ENCODE measurements at places on chromosomes 3 and 15.

- no peak overlapping the region for H3K4me3 ChIP-seq
- no peaks in the 10 kb centered on the region for H3K36me3 ChIP-seq
- no peak for DNase-seq
- H3K27me3 ChIP-seq: no peaks in the 10 kb centered on the region
These were observed 189.4 kb downstream of the SLC9A9 start for GRCh38 chr3:143658861-143659260.

- H3K4me3 ChIP-seq: no peak overlapping the region
- no peaks in the 10 kb centered on the region for H3K36me3 ChIP-seq
- no peaks in the 10 kb centered on the region for H3K27me3 ChIP-seq
These were observed 7.2 kb upstream of the MUC13 start for GRCh38 chr3:124941771-124942170.

DNA sequence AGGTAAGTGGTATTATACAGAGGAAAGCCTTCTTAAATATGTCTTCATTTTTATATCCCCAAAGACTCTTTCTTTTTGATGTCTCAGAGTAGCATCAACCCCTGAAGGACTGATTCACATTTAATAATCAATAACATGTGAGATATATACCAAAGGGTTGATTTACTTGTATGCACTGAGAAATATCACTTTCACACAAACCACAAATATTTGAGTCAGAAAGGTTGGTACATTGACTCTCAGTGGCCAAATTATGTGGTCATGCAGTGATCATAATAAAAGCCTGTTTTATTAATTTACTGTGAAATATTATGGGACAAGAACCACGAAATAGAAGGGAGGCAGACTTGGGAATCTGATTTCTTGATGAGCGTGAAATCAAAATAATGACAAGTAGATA lies 329.0 kb downstream of the GBE1 start:
- DNase-seq: no peak
- H3K27ac ChIP-seq: no peak overlapping the region
- H3K36me3 ChIP-seq: no peaks in the 10 kb centered on the region
- H3K4me3 ChIP-seq: no peak overlapping the region

DNA sequence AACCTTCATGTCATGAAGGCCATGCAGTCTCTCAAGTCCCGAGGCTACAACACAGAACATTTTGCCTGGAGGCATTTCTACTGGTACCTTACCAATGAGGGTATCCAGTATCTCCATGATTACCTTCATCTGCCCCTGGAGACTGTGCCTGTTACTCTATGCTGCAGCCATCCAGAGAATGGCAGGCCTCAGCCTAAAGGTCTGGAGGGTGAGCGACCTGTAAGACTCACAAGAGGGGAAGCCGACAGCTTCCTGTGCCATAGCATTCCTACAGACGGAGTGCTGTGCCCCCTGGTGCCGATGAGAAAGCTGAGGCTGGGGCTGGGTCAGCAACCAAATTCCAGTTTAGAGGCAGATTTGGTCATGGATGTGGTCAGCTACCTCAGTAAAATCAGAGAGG lies 51.3 kb upstream of the CADPS start:
- H3K4me3 ChIP-seq: no peak overlapping the region
- DNase-seq: no peak
- no peaks in the 10 kb centered on the region for H3K4me1 ChIP-seq
- H3K27me3 ChIP-seq: no peaks in the 10 kb centered on the region
- H3K27ac ChIP-seq: no peak overlapping the region

- H3K4me3 ChIP-seq: no peak overlapping the region
- no peak overlapping the region for H3K27ac ChIP-seq
- no peaks in the 10 kb centered on the region for H3K36me3 ChIP-seq
- H3K4me1 ChIP-seq: peaks cover 11% of the 10 kb centered on the region
- no peaks in the 10 kb centered on the region for H3K27me3 ChIP-seq
- DNase-seq: peak; percentile 15
These were observed 52.7 kb upstream of the SPTSSB start for GRCh38 chr3:161423911-161424522.

DNA sequence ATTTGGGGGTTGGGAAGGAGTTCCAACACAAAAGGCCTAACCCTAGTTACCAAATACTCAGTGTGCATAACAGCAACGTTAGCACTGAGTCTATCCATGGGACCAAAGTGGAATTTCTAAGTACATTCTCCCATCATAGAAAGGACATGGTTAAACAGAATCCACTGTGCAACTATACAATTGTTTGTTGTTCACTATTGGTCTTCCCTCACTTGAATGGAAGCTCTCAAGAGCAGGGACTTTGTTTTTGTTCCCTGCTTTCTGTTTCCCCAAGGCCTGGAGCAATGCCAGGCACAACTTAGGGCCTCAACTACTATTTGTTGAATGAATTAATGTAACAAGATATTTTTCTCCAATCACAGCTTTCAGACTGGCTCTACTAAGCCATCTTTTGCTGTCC lies 25.6 kb downstream of the COL8A1 start:
- H3K4me3 ChIP-seq: no peak overlapping the region
- H3K27me3 ChIP-seq: no peaks in the 10 kb centered on the region
- no peak for DNase-seq
- H3K27ac ChIP-seq: peak overlapping the region; percentile 45

- DNase-seq: no peak
- H3K27me3 ChIP-seq: no peaks in the 10 kb centered on the region
- H3K27ac ChIP-seq: no peak overlapping the region
These were observed 153.8 kb upstream of the RAP2B start for GRCh38 chr3:153008226-153008625.

GRCh38 chr15:90763366-90764099 lies 46.4 kb downstream of the BLM start:
- peaks cover 30% of the 10 kb centered on the region for H3K4me1 ChIP-seq
- no peak overlapping the region for H3K27ac ChIP-seq

DNA sequence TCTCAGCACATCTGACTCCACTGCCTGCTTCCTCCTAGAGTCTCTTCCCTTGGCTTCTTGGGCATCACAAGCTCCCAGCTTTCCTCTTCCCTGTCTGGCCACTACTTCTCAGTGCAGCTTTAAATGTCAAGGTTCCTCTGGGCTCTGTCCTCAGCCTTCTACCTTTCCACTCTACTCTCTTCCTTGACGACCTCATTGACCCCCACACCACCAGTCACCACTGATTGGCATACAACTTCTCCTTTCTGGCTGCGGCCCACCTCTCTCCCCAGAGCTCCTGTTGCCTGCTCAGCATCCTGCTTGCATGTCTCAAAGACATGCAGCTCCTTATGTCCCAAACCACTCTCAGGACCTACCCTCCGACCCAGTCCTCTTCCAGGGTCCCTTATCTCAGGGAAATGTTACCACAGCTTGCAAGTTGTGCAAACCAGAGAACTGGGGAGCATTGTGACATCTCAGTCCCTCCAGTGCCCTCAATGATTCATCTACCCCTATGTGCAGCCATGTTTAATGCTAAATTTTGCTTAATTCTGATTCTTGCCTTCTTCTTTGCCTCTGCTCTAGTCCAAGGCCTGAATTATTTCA lies 49.9 kb downstream of the TRPM1 start:
- no peaks in the 10 kb centered on the region for H3K36me3 ChIP-seq
- no peak overlapping the region for H3K27ac ChIP-seq
- no peak overlapping the region for H3K4me3 ChIP-seq
- H3K4me1 ChIP-seq: no peaks in the 10 kb centered on the region

- no peak for DNase-seq
- no peak overlapping the region for H3K4me3 ChIP-seq
- no peaks in the 10 kb centered on the region for H3K27me3 ChIP-seq
These were observed 1.2 kb upstream of the RYK start for GRCh38 chr3:134251731-134252391.

GRCh38 chr3:24344784-24345439 lies 149.7 kb downstream of the THRB start:
- no peak overlapping the region for H3K27ac ChIP-seq
- DNase-seq: no peak
- no peaks in the 10 kb centered on the region for H3K36me3 ChIP-seq
- H3K4me3 ChIP-seq: no peak overlapping the region

DNA sequence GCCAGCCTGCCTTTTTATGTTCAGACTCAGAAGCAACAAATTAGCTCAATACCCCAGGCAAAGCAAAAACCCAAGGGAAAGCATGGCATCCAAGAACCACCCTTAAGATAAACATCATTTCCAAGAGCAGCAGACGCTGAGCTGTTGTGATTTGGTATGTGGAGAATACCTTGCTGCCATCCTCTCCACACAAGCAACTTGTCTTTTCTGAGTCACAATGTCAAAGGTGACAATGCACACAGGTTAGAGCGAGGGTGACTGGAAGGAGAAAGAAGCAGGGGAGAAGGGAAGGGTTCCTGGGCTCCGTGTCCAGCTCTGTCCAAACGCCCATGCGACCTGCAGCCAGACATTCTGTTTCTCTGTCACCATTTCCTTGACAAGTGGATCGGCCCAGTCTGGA lies 6.0 kb downstream of the PCSK6 start:
- no peak for DNase-seq
- H3K4me1 ChIP-seq: peaks cover under 1% of the 10 kb centered on the region
- no peaks in the 10 kb centered on the region for H3K36me3 ChIP-seq
- no peak overlapping the region for H3K27ac ChIP-seq

- no peaks in the 10 kb centered on the region for H3K27me3 ChIP-seq
- H3K4me1 ChIP-seq: no peaks in the 10 kb centered on the region
- no peaks in the 10 kb centered on the region for H3K36me3 ChIP-seq
- H3K4me3 ChIP-seq: no peak overlapping the region
- DNase-seq: no peak
These were observed 400.3 kb downstream of the LRTM1 start for GRCh38 chr3:54527521-54527920.

DNA sequence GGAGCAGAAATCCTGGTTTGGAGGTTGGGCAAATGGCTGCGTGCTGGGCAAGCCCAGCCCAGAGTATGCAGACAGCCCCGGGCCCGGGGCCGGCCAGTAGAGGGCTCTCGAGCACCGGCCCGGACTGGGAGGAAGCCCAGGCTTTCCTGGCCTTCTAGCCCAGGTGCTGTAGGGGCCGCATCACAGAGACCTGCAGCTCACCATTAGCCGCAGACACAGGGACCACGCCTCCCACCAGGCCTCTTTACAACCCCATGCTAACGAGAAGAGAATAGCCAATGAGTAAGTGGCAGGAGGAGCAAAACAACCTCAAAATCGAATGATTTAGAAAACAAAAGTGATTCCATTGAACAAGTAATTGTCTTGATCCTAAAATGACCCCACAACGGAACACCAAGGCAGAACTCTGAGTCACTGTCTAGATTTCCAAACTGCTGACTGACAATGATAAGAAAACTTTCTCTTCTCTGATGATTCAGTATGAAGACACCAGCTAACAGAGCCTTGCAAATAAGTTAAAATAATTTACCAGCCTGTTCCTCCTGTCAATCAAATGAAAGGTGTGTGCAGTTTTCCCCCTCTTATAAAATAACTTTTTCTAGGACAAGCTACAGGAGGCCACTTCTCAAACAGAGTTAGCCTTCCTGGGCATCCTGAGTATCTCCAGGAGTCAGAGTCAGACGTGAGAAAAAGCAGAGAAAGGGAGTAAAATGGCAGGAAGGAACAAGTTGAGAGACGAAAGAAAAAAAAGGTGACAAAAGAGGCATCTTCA lies 102.2 kb downstream of the DGKG start:
- no peaks in the 10 kb centered on the region for H3K27me3 ChIP-seq
- H3K4me3 ChIP-seq: no peak overlapping the region
- H3K27ac ChIP-seq: no peak overlapping the region
- DNase-seq: peak; percentile 26
- no peaks in the 10 kb centered on the region for H3K36me3 ChIP-seq

DNA sequence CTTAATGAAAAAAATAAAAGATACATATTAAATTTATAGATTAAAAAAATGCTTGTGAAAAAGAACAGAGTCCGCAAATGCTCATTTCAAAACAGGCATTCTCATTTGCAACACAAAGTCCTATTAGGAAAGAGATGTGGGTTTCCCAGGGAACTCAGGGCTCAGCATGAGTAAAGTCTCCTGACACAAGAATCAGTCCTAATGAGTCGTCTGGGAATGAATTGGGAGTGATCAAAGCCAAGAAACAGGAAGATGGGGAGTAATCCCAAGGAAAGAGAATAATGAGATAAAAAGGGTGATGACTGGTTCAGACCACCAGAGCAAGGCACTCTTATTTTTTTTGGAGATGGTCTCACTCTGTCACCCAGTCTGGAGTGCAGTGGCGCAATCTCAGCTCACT lies 443.7 kb downstream of the NR2F2 start:
- no peaks in the 10 kb centered on the region for H3K36me3 ChIP-seq
- no peak for DNase-seq
- H3K27ac ChIP-seq: no peak overlapping the region
- H3K4me1 ChIP-seq: no peaks in the 10 kb centered on the region
- H3K27me3 ChIP-seq: no peaks in the 10 kb centered on the region

GRCh38 chr3:81886081-81886480 lies 124.6 kb upstream of the GBE1 start:
- no peak overlapping the region for H3K27ac ChIP-seq
- H3K27me3 ChIP-seq: no peaks in the 10 kb centered on the region
- no peak overlapping the region for H3K4me3 ChIP-seq
- no peak for DNase-seq

GRCh38 chr15:99708563-99708962 lies 24.7 kb downstream of the LYSMD4 start:
- peak; percentile 66 for DNase-seq
- peaks cover 14% of the 10 kb centered on the region for H3K4me1 ChIP-seq
- H3K36me3 ChIP-seq: peaks cover 38% of the 10 kb centered on the region
- H3K27me3 ChIP-seq: no peaks in the 10 kb centered on the region

DNA sequence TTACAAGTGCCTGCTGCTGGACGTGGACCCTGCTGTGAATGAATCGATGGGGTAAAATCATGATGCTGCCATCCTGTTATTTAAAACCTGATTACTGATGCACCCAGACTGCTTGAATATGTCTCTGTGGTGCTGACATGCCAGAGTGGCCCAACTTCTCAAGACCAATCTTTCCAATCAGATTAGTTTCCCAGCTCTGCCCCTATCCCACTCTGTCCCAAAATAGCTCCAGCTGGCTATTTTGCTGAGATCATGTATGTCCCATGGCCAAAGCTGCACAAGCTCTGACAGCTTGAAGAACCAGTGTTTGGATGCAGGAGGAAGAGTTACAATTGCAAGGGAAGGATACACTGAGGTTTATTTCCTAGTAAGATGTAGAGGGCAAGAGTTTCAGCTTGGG lies 153.6 kb downstream of the TMEM108 start:
- no peak overlapping the region for H3K27ac ChIP-seq
- no peak for DNase-seq
- no peaks in the 10 kb centered on the region for H3K36me3 ChIP-seq
- no peak overlapping the region for H3K4me3 ChIP-seq

DNA sequence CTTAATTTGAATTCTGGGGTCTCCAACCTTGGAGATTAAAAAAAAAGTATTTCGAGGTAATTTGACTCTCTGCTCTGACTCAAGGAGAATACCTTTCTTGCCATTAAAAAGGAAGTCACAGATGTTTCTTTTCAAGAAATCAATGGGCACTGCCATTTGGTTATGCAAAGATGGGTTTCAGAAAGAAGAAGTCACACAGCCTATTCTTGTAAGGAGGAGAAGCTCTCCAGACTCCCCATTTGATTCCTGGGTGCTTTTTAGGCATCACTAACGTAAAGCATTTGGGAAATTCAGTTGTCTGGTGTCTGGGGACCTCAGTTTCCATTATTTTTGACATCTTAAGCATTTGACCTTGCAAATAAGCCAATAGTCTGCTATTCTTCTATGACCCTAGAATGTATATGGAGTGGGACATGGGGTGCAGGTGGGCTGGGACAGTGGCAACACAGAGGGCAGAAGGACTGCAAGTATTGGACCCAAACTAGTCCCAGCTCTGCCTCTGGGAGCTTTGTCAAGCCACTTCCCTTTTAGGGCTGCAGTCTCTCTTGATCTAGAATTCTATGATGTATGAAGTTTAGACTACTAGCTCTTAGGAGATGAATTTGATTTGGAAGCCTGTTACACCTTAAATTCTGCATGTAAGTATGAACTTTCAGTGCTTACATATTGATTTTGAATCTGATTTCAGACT lies 27.8 kb downstream of the IL5RA start:
- DNase-seq: no peak
- no peaks in the 10 kb centered on the region for H3K36me3 ChIP-seq
- no peaks in the 10 kb centered on the region for H3K4me1 ChIP-seq
- no peak overlapping the region for H3K27ac ChIP-seq

All from tibial nerve (tissue), 4 donors.